ENCODE measurements at places on chromosomes 16 and 17.

- DNase-seq, result no peak
- no peaks in the 10 kb centered on the region for H3K27me3 ChIP-seq
- no peak overlapping the region for H3K4me3 ChIP-seq
- no peaks in the 10 kb centered on the region for H3K4me1 ChIP-seq
- peaks cover 11% of the 10 kb centered on the region for H3K36me3 ChIP-seq
- H3K27ac ChIP-seq, result no peak overlapping the region
Observed at GRCh38 chr17:44023545-44024270, 8.9 kb upstream of the TMEM101 start.

GRCh38 chr16:3029491-3030221 is 5.8 kb downstream of the THOC6 start:
- peaks cover 64% of the 10 kb centered on the region for H3K27me3 ChIP-seq
- H3K4me1 ChIP-seq, result peaks cover 28% of the 10 kb centered on the region

GRCh38 chr16:1584926-1585484 is 26.9 kb downstream of the IFT140 start:
- H3K27ac ChIP-seq, result no peak overlapping the region
- peaks cover 13% of the 10 kb centered on the region for H3K36me3 ChIP-seq
- H3K27me3 ChIP-seq, result no peaks in the 10 kb centered on the region
- no peak for DNase-seq
- no peaks in the 10 kb centered on the region for H3K4me1 ChIP-seq

DNA sequence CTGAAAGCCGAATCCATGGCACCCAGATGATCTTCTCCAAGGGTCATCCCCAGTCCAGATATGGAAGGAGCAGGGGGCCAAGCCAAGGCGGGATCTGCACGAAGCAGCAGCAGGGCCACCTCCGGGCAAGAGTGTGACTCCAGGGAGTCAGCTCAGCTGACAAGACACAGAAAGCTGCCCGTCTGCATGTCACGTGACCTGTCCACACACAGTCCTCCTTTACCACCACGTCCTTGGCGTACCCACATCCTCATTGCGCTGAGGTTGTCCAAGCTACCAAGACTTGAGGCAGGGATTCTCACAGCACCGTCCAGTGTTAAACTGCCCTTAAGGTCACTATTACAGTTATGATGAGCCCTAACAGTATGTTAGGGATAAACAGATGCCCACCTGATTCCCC is 11.3 kb upstream of the CYTH1 start:
- no peak overlapping the region for H3K4me3 ChIP-seq
- peaks cover 52% of the 10 kb centered on the region for H3K36me3 ChIP-seq
- H3K27me3 ChIP-seq, result no peaks in the 10 kb centered on the region
- no peak overlapping the region for H3K27ac ChIP-seq
- H3K4me1 ChIP-seq, result no peaks in the 10 kb centered on the region

DNA sequence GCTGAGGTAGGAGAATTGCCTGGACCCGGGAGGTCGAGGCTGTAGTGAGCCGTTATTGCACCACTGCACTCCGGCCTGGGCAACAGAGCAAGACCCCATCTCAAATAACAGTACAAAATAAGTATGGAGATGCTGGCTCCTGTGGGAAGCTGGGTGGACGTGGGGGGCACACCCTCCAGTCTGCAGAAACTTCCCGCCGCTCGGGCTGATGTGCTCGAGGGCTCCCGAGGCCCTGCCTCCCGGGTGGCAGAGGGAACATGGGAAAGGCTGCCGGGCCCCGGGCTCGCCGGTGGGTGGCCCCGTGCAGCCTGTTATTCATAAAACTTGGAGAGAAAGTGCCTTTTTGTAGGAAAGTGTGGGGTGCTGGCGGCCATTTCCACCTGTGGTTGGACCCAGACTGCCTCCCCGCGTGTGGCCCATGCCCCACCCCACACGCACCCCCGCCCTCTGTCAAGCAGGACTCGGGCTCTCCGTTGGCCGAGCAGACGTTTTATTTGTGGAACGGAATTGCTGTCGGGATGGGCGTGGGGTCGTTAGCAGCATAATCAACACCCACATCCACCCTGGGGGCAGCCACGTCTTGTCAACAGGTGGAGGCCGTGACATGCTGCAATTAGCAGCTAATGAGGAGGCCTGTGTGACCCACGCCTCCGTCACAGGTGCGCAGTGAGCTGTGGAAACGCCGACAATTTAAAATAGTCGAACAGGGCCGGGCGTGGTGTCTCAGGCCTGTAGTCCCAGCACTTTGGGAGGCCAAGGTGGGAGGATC is 7.4 kb upstream of the CIAO3 start:
- no peak overlapping the region for H3K4me3 ChIP-seq
- no peak for DNase-seq
- no peaks in the 10 kb centered on the region for H3K27me3 ChIP-seq
- no peaks in the 10 kb centered on the region for H3K36me3 ChIP-seq
- H3K27ac ChIP-seq, result no peak overlapping the region

DNA sequence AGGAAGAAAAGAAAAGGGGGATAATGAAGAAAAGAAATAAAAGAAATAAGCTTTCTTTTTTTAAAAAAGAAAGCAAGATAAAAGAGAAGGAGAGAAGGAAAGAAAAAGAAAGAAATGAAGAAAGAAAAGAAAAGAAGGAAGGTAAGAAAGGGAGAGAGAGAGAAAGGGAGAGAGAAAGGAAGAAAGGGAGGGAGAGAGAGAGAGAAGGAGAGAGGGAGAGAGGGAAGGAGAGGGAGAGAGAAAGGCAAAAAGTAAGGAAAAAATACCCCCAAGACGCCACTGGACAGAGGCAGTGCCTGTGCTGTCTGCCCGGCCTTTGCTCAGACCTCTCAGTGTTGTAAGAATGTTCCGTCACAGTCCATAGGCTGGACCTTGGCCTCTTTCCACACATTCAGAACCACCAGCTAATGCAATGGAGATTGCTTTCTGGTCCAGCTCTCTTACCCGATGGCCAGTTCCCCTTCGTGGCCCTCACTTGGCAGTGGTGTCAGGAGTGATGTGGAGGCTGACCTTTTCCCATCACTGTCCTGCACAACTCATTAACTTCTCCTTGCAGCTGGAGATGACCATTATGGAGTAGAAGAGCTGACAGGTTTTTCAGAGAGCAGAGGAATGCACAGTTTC is 14.3 kb upstream of the HNF1B start:
- H3K27ac ChIP-seq, result no peak overlapping the region
- peaks cover 21% of the 10 kb centered on the region for H3K27me3 ChIP-seq

- H3K4me1 ChIP-seq, result no peaks in the 10 kb centered on the region
- no peak overlapping the region for H3K27ac ChIP-seq
- H3K27me3 ChIP-seq, result no peaks in the 10 kb centered on the region
- H3K36me3 ChIP-seq, result peaks cover 16% of the 10 kb centered on the region
- no peak overlapping the region for H3K4me3 ChIP-seq
Observed at GRCh38 chr16:69820926-69821541, 58.9 kb downstream of the WWP2 start.

GRCh38 chr17:72511874-72512273 is 391.1 kb downstream of the SOX9 start:
- peaks cover 4% of the 10 kb centered on the region for H3K4me1 ChIP-seq
- peaks cover 3% of the 10 kb centered on the region for H3K27me3 ChIP-seq
- H3K4me3 ChIP-seq, result no peak overlapping the region
- H3K27ac ChIP-seq, result no peak overlapping the region

DNA sequence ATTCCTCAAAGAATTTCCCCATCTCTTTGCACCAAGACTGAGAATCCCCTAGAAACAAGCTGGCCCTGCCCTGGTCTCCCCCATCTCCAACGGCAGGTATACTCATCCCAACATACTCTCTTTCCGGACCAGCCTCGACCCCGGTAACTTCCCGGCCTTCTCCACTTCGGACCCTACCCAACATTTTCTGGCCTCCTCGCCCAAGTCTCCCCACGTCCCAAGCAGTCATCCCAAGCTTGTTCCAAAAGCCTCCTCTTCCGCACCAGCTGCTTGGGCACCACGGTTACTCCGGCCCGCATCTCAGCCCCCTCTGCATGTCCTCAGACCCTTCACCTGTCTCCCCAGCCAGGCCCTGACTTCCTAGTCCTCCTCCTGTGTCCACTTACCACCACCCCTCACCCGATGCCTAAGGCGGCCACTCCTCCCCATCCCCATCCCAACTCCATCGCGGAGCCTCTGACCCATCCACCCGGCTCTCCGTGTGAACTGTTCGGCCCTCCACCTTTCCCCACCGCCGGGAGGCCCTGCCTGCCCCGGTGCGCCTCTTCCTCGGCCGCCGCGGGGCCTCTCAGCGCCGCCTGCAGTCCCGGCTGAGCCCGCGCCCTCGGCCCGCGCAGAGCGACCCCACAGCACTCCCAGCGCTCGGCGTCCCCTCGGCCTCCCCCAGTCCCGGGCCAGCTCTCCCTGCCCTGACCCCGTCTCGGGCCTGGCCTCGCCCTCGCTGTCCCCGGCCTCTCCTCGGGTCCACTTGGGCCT is 994 bp downstream of the PITPNA start:
- peaks cover 27% of the 10 kb centered on the region for H3K4me1 ChIP-seq
- H3K27ac ChIP-seq, result peak overlapping the region; percentile 74
- peaks cover 8% of the 10 kb centered on the region for H3K36me3 ChIP-seq
- DNase-seq, result no peak
- H3K27me3 ChIP-seq, result no peaks in the 10 kb centered on the region

- no peaks in the 10 kb centered on the region for H3K36me3 ChIP-seq
- DNase-seq, result no peak
- no peaks in the 10 kb centered on the region for H3K27me3 ChIP-seq
- H3K4me3 ChIP-seq, result no peak overlapping the region
- H3K27ac ChIP-seq, result no peak overlapping the region
Observed at GRCh38 chr17:60744355-60744966, 66.8 kb downstream of the BCAS3 start.

GRCh38 chr17:47257651-47258339 is 4.2 kb downstream of the ITGB3 start:
- no peak for DNase-seq
- H3K36me3 ChIP-seq, result no peaks in the 10 kb centered on the region
- H3K4me1 ChIP-seq, result peaks cover 2% of the 10 kb centered on the region
- no peak overlapping the region for H3K4me3 ChIP-seq
- peaks cover 32% of the 10 kb centered on the region for H3K27me3 ChIP-seq

DNA sequence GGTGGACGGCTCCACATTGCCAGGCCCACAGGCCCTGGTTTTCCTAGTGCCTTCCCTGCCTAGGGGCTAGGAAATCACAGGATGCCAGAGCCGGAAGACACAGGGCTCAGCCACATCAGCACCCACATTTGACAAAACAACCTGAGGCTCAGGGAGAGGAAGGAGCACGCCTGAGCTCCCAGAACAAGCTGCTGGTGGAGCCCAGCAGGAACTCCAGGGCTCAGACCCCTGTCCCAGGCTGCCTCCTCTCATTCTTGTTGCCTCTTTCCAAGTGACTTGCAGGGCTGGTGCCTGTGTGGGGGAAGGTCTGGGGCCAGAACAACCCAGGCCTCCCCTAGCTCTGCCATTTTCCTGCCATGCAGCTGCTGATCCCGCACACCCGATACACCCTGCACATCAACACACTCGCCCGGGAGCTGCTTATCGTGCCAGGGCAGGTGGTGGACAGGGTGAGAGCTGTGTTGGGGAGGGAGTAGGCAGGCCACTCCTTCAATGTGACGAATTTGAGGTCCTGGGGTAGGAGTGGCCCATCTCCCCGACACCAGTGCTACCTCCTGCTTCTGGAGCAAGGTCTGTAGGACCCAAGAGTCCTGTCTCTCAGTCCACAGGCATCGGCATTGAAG is 7.6 kb downstream of the ALOX15B start:
- H3K36me3 ChIP-seq, result no peaks in the 10 kb centered on the region
- H3K27me3 ChIP-seq, result no peaks in the 10 kb centered on the region
- H3K4me3 ChIP-seq, result no peak overlapping the region
- no peak overlapping the region for H3K27ac ChIP-seq

- no peak overlapping the region for H3K4me3 ChIP-seq
- H3K4me1 ChIP-seq, result peaks cover 29% of the 10 kb centered on the region
- no peaks in the 10 kb centered on the region for H3K27me3 ChIP-seq
- peaks cover 10% of the 10 kb centered on the region for H3K36me3 ChIP-seq
Observed at GRCh38 chr16:12000032-12000431, 23.5 kb downstream of the SNX29 start.

DNA sequence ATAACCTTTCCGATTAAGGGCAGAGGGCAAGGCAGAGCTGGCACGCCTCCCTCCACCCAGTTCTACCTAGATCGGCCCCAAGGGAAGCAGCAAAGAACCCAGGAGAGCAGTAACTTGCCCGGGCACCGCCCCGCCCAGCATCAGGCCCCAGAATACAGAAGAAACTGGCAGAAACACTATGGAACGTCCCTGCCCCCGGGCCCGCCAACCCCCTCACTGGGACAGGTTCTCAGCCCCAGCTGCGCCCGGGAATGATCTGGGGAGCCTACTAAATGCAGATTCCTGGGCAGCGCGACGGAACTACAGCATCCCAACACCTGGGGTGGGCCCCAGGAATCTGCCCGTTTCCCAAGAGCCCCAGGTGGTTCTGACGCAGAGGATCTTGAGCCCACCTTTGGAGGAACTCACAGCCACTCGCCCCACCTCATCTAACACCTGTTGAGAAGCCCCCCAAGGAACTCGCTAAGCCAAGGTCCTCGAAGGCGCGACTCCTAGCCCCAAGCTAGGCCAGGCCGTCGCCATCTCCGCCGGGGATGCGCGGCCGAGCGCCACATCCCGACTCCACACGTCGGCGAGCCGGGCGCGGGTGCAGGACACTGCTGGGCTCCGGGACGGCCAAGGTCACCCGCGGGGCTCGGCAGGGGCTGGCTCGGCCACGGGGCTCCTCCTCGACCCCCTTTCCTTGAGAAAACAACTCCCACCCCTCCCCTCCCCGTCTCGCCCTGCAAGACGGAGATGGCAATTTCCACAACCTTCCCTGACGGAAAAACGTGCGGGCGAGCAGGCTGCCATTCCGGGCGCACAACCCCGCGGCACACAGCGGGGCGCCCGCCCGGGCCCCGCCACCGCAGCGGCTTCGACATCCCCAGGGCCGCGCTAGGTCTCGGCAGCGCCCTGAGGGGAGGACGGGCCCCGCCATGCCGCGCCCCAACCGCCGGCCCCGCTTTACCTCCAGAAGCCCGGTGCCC is 913 bp downstream of the CDIP1 start:
- peak overlapping the region; percentile 85 for H3K4me3 ChIP-seq
- H3K27ac ChIP-seq, result peak overlapping the region; percentile 80
- no peak for DNase-seq
- H3K36me3 ChIP-seq, result peaks cover 3% of the 10 kb centered on the region

- DNase-seq, result no peak
- H3K36me3 ChIP-seq, result no peaks in the 10 kb centered on the region
- no peaks in the 10 kb centered on the region for H3K27me3 ChIP-seq
- no peak overlapping the region for H3K4me3 ChIP-seq
- H3K27ac ChIP-seq, result no peak overlapping the region
Observed at GRCh38 chr17:8922451-8922850, 43.1 kb downstream of the PIK3R5 start.

GRCh38 chr16:67538666-67539101 is 10.1 kb downstream of the RIPOR1 start:
- no peak for DNase-seq
- peak overlapping the region; percentile 70 for H3K4me3 ChIP-seq
- H3K27me3 ChIP-seq, result peaks cover 51% of the 10 kb centered on the region
- H3K36me3 ChIP-seq, result peaks cover 38% of the 10 kb centered on the region

DNA sequence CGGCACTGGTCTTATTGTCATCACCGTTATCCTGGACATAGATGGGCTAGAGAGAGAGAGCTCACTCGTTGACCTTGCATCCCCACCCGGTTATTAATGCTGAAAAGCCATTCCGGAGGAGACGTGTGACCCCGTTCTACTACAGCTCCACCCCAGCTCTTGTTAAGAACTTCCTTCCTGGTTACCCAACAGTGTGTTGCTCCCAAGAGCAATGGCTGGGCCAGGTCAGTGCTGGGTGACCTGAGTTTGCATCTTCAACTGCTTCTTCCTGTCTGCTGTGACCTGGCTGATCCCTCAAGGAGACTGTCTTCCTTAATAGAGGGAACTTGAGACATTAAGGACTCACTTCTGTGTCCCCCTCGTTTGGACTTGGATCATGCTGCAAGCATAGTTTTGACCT is 96.1 kb upstream of the SDK2 start:
- H3K4me1 ChIP-seq, result peaks cover 18% of the 10 kb centered on the region
- no peak overlapping the region for H3K27ac ChIP-seq
- no peaks in the 10 kb centered on the region for H3K27me3 ChIP-seq
- no peaks in the 10 kb centered on the region for H3K36me3 ChIP-seq
- no peak overlapping the region for H3K4me3 ChIP-seq

Measured in thymus (tissue), 14 donors.